ENCODE measurements at places on chromosomes 2 and 18.

- DNase-seq, result no peak
These were observed 608.1 kb upstream of the REG3G start for GRCh38 chr2:78417355-78417754.

DNA sequence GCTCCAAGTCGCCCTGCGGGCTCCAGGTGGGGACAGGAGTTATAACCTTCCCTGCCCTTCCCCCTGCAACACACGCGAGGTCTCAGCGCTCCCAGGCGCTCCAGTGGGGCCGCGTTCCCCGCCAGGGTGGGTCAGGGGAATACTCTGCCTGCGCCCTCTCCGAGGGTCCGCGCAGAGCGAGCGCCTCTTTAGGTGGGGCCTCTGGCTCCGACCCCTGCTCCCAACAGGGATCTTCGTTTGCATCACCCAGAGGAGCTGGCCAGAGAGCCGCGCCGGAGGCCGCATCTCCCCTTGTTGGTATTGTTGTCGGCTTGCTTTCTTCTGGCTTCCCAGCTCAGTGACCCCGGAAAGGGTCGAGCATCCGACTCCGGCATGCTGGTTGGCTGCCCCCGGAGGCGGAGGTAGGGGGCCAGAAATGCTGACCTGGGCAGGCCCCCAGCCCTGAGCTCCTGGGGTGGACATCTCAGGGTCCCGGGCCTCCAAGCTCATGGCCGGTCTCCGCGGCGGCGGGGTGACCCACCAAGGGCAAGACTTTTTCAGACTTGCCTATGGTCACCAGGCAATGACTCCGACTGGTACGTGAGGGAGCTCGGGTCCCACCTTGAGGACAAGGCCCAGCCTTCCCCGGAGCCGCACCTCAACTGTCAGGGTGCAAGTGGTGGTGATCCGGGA lies 11.2 kb upstream of the EN1 start:
- no peak for DNase-seq

- DNase-seq, result no peak
These were observed 2.3 kb upstream of the GDF7 start for GRCh38 chr2:20664431-20665242.

DNA sequence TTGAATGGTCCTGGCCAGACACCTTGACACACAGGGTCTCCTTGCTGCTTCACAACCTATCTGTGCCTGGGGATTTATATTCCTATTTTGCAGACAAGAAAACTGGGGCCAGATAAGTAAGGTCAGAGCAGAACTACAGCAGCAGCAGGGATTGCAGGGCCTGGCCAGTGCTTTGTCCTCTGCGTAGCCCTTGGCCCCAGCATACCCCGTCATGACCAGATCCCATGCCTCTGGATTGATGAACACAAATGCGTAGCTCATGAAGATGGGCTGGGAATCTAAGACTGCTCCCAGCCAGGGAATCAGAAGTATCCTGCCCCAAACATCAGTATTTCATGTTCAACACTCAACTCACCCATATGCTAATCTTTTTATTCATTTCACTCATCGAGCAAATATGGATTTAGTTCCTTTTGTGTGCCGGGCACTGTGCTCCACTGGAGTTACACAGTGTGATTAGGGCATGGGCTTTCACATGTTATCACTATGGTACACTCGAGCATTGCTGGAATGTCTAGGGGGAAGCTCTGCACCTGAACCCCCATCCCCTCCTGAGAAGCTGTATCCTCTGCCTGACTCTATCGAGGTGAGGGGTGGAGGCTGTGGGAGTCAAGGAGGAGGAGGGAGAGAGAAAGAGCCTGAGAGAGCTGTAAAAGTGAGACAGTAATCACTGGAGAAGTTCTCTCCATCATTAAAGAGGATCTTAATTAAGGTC lies 143.3 kb downstream of the CYP26B1 start:
- no peak for DNase-seq

- no peak for DNase-seq
These were observed 251.2 kb downstream of the PTGR3 start for GRCh38 chr18:74957588-74958224.

DNA sequence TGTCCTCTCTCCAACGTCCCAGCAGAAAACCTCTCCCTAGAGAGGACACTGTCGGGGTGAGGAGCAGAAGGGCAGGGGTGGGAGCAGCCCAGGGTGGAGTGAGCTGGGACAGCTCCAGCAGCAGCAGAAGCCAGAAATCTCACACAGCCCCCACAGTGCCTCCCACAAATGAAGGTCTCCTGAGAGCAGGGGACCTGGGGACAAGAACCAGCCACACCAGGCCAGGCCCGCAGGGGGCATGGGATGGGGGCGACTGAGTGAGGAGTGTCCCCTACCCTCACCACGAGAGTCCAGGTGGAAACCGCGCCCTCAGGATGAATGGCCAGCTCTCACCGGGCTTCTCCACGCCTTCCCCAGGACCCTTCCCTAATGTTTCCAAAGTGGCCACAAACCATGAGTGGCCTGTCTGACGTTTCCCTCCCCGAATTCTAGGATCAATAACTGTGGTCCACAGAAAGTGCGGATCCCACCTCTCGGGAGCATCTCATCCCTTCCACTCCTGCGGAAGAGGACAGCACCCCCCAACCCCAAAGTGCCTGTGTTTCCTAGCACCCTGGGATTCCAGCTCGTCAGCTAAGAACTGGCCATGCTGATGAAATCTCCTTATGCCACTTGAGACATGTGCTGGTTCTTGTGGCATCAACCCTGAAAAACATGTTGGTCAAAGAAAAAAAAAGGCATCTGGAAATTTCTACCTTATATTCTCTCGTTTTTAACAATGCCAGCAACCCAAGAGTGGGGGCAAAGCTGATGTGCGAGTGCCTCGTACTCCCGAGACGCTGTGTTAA lies 121.1 kb downstream of the HDAC4 start:
- no peak for DNase-seq

- no peak for DNase-seq
These were observed 139.8 kb downstream of the GLI2 start for GRCh38 chr2:120875431-120875830.

GRCh38 chr2:96888072-96889011 lies 18.5 kb upstream of the SEMA4C start:
- DNase-seq, result peak; percentile 89

DNA sequence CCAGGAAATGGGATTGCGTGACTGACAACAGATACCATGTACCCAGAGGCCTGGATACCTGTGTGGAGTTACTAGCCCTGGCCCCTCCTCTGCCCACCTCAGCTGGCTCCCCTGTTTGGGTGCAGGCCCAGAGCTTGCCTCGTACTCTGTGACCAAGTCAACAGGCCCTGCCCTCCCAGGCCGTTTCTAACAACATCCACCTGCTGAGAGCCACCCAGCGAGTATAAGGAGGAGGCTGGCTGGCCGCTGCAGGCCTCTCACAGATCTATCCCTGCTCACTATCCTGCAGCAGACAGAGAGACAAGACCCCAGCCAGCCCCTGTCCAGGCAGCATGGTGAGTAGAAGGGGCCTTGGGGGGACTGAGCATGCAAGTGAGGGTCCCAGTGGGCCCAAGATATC lies 12.5 kb upstream of the TUBA4A start:
- DNase-seq, result no peak

Measured in NCI-H2029 (cell line).